Tibial artery (tissue), 4 donors: ENCODE measurements at places on chromosomes 16 and 17.

- DNase-seq = peak; percentile 66
Observed at GRCh38 chr17:67993153-67993997, 2.9 kb downstream of the C17orf58 start.

DNA sequence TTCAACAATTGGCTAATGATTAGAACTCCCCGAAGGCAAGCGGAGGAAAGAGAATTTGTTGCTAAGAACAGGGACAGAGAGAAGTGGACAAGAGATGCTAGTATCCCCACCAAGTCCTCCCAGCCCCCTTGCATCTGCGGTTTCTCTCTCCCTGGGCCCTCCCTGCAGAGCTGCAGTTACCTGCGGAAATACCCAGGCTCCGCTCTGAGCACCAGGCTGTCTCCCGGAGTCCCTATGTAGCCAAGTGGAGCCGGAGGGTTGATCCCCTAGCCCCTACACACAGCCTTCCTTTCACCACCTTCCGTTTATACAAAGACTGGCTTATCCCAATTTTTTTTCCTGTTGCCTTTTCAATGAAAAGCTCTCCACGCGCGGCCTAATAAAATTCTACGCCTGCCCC, 834.4 kb downstream of the KCNJ2 start:
- no peak for DNase-seq

- no peak for DNase-seq
Observed at GRCh38 chr16:30669026-30669902, 11.0 kb downstream of the FBRS start.

GRCh38 chr16:72073560-72074230, 10.7 kb downstream of the HPR start:
- peak; percentile 33 for DNase-seq

- DNase-seq = peak; percentile 54
Observed at GRCh38 chr17:8016632-8017424, 14.4 kb downstream of the GUCY2D start.

DNA sequence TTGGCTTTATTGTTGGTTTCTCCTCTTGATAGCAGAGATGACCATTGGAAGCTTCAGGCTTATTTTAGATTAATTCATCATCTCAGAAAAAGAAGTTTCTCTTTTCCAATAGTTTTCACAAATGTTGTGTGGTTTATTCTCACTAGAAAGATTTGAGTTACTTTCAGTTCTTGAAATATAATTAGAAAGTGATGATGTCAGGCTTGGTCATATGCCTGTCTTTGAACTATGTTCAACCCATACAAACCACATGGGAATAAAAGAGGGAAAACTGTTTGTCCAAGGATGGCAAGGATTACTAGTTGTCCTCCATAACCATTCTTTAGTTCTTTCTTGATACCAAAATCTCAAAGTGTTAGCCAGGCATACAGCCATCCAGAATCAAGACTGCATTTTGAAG, 3.7 kb upstream of the HS3ST2 start:
- no peak for DNase-seq

GRCh38 chr16:23013484-23013883, 135.8 kb downstream of the USP31 start:
- no peak for DNase-seq

DNA sequence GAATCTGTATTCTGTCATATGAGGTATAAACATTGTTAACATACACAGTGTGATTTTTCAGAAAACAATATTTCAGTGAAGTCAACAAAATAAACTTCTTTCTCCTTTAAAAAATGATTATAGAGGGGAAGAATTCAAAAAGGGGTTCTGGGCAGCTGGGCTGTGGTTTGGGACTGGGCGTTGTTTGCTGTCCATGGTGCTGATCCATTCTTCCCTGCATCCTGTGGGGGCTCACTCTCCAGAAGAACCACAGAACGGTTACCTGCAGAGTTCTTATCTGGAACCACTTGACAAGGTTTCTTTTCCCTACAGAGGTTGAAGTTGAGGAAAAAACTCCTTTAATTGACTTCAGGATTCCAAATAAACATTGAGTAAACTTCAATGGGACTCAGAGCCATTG, 1091.0 kb downstream of the CDH8 start:
- no peak for DNase-seq

GRCh38 chr17:66300956-66301355, 1.5 kb upstream of the PRKCA start:
- no peak for DNase-seq

GRCh38 chr16:10740000-10740844, 3.4 kb upstream of the NUBP1 start:
- DNase-seq = no peak

GRCh38 chr16:733382-734207, 6.7 kb downstream of the HAGHL start:
- DNase-seq = peak; percentile 62

DNA sequence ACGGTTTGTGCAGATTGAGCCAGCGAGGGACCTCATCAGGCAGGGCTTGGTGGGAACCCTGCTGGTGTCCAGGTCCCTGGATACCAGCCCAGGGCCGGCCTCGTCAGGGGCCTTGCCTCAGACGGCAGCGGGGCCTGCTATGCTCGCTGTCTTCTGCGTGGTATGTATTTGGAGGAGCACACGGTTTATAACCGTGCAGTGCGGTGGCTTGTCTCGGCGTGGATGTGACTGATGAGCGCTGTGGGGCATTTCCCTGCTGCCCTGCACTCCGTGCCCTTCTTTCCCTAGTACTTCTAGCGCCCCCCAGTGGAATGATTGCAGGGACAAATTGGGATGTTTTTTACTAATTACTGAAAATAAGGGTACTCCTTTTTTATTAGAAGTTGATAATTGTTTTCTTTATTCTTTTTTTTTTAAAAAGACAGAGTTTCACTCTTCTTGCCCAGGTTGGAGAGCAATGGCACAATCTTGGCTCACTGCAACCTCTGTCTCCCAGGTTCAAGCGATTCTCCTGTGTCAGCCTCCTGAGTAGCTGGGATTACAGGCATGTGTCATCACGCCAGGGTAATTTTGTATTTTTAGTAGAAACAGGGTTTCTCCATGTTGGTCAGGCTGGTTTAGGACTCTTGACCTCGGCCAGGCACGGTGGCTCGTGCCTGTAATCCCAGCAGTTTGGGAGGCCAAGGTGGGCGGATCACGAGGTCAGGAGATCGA, 15.3 kb downstream of the TBCD start:
- no peak for DNase-seq

- peak; percentile 70 for DNase-seq
Observed at GRCh38 chr16:80938004-80938878, 68.4 kb downstream of the CMC2 start.

GRCh38 chr17:5045496-5045895, 10.3 kb upstream of the SLC52A1 start:
- no peak for DNase-seq

- no peak for DNase-seq
Observed at GRCh38 chr17:80252871-80253270, 7.8 kb upstream of the RNF213 start.

GRCh38 chr16:6149031-6149430, 1051.4 kb upstream of the EEF2KMT start:
- DNase-seq = no peak

DNA sequence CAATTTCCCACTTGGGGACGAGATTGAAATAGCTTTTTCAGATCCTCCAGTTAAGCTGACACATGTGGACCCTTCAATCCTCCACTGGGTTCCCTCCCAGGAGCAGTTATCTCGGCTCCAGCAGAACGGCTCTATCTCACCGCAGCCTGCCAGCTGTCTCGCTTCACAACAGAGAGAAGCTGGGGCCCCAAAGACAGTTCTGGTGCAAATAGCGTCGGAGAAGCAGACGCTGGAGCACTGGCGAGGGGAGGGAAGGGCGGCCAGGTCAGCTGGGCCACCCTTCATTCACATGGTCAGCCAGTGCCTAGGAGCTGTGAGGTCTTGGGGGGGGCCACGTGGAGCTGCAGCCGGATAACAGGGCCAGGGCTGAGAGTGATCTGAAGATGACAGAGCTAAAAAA, 141.3 kb upstream of the SDK2 start:
- no peak for DNase-seq

DNA sequence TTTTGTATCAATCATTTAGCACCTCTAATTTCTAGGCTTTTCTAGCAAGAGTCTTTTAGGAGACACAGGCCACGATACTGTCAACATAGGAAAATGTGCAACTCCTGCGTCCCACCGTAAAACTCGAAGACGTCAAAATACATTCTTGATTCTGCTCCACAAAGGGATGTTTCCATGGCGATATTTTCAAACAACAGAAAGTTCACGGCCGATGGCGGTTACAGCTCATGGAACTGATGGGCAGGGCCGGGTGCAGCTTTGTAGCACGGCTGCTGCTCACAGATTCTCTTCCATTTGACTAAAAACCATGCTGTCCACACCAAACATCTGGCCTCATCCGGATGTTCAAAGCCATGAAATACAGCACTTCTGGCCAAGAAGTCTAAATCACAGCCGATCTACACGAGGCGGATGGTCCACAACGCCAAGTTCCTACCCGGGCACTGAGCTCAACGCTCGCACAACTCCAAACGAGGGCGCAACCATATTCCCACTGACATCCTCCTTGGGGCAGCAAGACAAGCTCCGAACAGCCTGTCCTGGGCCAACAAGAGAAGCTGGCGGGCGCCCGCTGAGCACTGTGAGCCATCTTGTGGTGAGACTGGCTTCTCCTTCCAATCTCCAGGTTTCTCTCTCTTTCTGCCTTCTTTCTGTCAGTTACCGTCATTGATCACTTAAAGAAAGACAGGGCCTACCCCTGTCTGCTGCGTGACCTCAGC, 79.8 kb downstream of the ZNF778 start:
- DNase-seq = no peak

DNA sequence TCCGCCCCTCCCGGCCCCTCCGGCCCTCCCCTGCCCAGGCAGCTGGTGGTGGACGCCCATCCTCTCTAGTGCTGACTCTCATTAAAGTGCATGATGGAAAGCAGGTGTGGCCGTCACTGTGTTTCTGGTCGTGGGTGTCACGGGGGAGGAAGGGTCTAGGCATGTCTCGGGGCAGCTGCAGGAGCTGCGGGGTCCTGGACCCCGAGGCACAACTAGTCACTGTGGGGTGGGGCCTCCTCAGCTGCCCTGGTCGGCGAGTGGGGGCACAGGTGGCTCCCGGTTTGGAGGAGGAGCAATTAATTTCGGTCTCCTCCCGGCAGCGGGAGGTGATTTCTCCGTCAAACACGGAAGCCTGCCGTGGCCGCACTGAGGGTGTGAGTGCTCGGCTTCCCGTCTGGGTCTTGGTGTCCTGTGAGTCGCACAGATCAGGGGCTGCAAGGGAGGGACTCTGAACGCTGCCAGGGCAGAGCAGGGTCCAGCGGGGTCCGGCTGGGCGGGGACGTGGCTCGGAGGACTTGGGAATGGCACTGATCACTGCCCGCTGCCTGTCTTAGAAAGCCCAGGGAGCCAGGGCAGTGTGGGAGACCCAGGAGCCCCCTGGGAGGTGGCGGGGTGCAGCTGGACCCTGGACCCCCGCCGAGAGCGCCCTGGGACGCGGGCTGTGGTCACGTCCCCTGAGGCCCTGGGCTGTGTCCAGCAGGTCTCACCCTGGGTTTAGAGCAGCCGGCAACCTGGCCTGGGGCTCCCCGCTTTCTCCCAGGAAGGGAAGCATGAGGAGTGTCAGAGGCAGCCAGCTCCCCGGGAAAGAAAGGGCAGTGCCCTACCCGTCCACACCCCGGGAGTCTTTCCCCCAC, 3.3 kb downstream of the TPSD1 start:
- no peak for DNase-seq

GRCh38 chr16:55656691-55657092, 904 bp downstream of the SLC6A2 start:
- DNase-seq = no peak

- no peak for DNase-seq
Observed at GRCh38 chr17:54920819-54921218, 20.2 kb downstream of the TOM1L1 start.

DNA sequence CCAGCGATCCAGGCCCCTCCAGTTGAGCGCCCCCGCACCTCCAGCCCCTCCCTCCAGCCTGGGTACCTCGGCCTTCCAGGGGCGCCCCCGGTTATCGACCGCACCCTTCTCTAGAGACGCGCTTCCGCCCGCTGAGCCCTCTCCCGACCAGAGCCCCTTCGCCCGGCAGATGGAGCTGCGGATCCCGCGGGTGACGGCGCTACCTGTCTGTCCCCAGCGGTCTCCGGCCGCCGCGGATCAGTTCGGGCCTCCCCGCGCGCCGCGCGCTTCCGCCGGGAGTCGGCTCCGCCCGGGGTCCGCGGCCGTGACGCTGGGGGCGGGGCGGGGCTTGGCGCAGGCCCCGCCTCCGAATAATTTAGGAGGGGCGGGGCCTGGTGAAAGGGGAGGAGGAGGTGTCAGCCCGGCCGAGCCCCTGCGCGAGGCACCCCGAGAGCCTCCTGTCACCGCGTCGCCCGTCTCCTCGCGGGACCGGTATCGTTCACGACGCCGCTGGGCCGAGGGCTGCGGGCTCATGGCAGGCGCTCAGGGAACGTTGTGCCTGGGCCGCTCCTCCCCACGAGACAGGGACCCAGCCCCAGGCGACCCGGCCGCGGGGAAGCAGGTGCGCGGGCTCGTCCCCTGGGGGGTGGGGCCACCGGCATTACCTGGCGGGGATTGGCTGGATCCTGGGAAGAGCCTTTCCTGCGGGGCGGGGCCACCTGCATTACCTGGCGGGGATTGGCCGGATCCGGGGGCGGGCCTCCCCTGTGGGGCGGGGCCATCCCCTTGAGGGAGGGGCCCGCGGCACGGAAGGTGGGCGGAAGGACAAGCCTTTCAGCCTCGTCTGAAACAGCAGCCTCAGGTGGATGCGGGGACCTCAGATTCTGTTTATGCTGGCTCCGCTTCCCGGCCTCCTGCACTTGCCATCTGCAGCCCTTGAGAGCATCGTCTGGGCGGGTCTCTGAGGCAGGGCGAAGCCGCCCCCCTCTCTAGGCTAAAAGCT, at the start of gene SPATA2L:
Gene SPATA2L, minus strand, starts transcription at position 281 of the 982 bp plus-strand sequence. CDS start 473 bp downstream, outside the sequence.
- DNase-seq = peak; percentile 71

DNA sequence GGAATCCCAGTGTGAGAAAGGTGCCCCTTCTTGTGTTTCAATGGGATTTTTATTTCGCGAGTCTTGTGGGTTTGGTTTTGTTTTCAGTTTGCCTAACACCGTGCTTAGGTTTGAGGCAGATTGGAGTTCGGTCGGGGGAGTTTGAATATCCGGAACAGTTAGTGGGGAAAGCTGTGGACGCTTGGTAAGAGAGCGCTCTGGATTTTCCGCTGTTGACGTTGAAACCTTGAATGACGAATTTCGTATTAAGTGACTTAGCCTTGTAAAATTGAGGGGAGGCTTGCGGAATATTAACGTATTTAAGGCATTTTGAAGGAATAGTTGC, 567 bp downstream of the UBB start:
- DNase-seq = no peak

- no peak for DNase-seq
Observed at GRCh38 chr17:7935859-7936258, 3.9 kb downstream of the CNTROB start.
